T-helper 17 cell (primary cell): ENCODE measurements at places on chromosomes 1 and 21.

GRCh38 chr1:64578270-64578973, 108.5 kb downstream of the CACHD1 start:
- no peak for DNase-seq

- no peak for DNase-seq
These were observed 3.4 kb downstream of the GBP5 start for GRCh38 chr1:89269277-89269676.

DNA sequence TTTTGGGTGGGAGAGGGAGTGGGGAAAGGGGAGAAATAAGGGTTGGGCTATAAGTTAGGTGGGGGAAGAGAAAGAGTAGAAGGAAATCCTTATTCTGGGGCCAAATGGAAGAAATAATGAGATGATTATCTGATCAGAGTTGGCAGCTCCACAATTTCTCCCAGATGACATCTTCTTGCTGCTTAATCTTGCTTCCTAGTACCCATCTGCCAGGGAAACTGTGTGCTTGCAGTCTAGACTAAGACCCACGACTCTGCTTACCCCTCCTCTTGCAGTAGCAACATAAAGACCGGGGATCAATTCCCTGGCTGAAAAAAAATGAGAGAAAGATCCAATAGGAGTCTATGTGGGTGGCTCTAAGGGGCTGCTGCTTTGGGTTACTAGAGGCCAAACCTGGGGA, 95.6 kb downstream of the PAPPA2 start:
- DNase-seq, result no peak

DNA sequence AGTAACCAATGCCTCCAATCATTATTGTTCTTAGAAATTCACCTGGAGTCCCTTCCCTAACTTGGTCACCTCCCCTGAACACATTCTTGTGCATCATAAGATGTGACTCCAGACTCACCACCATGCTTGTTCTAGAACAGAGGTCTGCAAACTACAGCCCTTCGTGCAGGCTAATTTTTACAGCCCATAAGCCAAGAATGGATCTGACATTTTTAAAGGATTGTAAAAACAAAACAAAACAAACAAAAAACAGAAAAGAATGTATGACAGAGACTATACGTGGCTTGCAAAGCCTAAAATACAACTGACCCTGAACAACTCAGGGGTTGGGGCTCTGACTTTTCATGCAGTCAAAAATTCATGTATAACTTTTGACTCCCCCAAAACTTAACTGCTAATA, 6.2 kb upstream of the HIVEP3 start:
- no peak for DNase-seq

DNA sequence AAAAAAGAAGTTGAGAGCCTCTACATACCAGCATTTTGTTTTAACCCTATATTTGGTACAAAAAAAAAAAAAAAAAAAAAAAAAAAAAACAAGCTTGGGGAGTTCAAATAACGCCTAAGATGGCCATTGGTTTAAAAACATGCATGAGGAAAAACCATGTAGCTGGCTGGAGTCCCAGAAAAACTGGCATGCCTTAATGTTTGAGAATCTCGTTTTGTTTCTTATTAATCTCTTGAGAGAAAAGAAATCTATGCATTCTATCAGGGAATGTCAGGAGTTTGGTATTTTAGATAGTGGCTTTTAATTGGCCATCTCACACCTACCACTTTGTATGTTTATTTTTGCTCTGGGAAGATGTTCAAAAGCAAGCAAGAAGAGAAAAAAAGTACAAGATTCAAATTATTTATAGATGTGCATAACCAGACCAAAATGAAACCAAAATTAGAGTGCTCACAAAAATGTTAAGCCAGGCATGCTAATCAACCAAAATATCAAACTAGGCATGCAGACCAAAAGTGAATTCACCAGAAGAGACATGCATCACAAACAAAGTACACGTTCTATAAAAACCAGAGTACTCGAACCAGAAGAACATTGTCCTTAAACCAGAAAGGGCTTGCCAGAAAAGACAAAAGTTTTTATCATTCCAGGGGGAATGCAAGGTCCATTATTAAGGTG, 156.6 kb downstream of the AK5 start:
- DNase-seq, result no peak

GRCh38 chr1:117871013-117871412, 58.4 kb downstream of the GDAP2 start:
- no peak for DNase-seq

- no peak for DNase-seq
These were observed 62.7 kb downstream of the KAZN start for GRCh38 chr1:14661222-14661621.

- no peak for DNase-seq
These were observed 106.6 kb downstream of the VPS13D start for GRCh38 chr1:12336413-12336812.
